ENCODE measurements at places on chromosomes 1 and 21.

- peaks cover 5% of the 10 kb centered on the region for H3K36me3 ChIP-seq
- H3K4me1 ChIP-seq: peaks cover 73% of the 10 kb centered on the region
- peak overlapping the region; percentile 85 for H3K4me3 ChIP-seq
- peak overlapping the region; percentile 76 for H3K27ac ChIP-seq
Observed at GRCh38 chr1:46603481-46603857, 599 bp downstream of the MKNK1 start.

DNA sequence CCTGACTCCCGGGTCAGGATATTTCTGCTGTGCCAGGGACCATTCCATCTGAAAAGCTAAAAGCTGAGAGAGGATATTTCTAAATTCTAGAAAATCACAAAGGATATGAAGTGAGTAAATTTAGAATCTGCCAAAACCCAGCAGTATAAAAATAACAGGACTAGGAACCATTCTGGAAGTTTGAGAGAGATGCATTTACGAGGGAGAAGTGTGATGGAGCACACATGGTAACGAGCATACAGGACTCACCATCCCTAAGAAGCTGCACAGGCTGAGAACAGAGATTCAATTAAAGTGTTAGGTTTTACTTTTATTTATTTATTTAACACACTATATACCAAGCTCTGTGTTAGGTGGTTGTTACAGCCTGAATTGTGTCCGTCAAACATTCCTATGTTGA lies 116.3 kb downstream of the GLUL start:
- H3K27ac ChIP-seq: no peak overlapping the region
- H3K27me3 ChIP-seq: no peaks in the 10 kb centered on the region
- peaks cover 12% of the 10 kb centered on the region for H3K4me1 ChIP-seq
- DNase-seq: no peak

DNA sequence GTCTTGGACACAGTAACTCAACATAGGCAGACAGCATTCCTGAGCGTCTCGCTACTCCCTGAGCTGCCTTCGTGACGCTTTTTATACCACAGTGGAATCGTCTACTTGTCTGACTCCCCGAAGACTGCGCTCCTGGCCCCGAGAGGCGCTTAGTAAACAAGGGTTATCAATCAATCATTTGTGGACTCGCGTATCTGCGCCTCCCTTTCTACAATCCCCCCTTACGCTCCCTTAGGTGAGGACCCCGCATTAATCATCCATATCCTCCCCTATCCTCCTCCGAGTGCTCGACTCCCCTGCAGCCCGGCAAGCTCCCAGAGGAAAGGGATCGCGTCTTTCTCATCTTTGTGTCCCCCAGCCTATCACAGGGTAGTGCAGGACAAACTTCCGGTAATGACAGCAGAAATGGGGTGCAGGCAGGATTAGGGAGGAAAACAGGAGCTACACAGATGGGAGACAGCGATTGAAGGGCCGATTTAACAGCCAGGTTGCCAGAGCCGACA lies 522 bp downstream of the TMEM59 start:
- H3K27ac ChIP-seq: peak overlapping the region; percentile 91
- no peaks in the 10 kb centered on the region for H3K27me3 ChIP-seq
- H3K36me3 ChIP-seq: no peaks in the 10 kb centered on the region
- DNase-seq: peak; percentile 88
- peak overlapping the region; percentile 100 for H3K4me3 ChIP-seq
- H3K4me1 ChIP-seq: peaks cover 57% of the 10 kb centered on the region

GRCh38 chr1:27538793-27539192 lies 48.8 kb upstream of the WASF2 start:
- H3K4me1 ChIP-seq: peaks cover 87% of the 10 kb centered on the region
- peak overlapping the region; percentile 99 for H3K27ac ChIP-seq
- H3K4me3 ChIP-seq: no peak overlapping the region
- H3K27me3 ChIP-seq: no peaks in the 10 kb centered on the region
- no peaks in the 10 kb centered on the region for H3K36me3 ChIP-seq
- DNase-seq: no peak

- peaks cover 8% of the 10 kb centered on the region for H3K4me1 ChIP-seq
- no peaks in the 10 kb centered on the region for H3K36me3 ChIP-seq
- H3K27me3 ChIP-seq: no peaks in the 10 kb centered on the region
- H3K4me3 ChIP-seq: no peak overlapping the region
- H3K27ac ChIP-seq: no peak overlapping the region
- peak; percentile 40 for DNase-seq
Observed at GRCh38 chr1:33459691-33460090, 12.8 kb upstream of the ZSCAN20 start.

- no peak overlapping the region for H3K27ac ChIP-seq
- no peaks in the 10 kb centered on the region for H3K27me3 ChIP-seq
- no peak overlapping the region for H3K4me3 ChIP-seq
- no peak for DNase-seq
Observed at GRCh38 chr1:154595621-154596020, 12.4 kb downstream of the ADAR start.
